Fibroblast of skin of left biceps (primary cell): ENCODE measurements at places on chromosomes 4 and X.

DNA sequence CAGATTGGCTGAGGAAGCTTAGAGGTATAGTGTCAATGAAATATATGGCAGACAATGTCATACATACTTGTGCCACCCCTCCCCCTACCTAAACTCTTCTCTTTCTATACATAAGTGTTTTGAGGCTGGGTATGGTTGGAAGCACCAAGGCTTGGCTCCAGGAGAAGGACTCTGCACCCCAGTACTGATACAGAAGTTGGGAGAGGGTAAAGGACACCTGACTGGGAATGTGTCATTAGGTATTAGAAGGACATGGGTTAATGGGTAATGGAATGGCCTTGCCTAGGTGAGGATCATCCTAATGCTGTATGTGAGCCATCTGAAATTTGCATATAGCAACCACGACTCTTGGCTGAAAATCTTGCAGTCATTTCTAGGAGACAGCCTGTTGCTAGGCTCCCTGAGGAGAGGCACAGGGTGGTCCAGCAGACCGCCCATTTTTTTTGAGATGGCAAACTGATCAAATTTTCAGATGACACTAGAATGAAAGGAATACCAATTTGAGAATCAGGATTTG, 26.8 kb upstream of the AP1S2 start:
- no peak for DNase-seq

DNA sequence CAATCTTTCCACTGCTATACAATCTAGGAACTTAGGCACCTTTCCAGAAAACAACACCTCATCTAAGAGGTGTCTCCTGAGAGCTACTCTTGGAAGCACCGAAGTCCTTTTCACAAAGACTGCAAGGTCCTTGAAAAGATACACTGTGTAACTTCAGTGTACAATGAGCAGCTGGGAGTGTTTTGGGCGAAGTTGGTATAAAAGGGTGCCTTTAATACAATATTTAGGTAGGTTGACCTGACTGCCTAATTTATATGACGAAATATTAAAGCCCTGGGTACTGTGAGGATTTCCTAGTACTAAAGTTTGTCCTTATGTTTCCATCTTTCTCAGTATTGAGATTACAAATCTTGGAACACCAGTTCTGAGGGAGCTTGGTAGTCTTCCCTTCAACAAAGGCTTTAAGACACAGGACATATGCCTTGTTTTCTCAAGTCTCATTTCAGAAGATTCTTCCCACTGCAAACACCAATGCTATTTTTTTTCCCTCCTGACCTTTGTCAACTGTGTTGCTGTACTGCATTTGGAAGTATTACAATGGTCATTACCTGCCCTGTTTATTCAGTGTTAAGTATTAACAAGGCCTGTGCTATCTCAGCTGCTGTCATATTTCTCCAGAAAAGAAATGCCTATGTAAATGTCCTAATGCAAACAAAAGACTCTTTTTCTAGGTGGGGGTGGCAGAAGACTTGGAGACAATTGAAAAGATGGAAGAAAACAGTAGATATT, 134.2 kb downstream of the MAML3 start:
- no peak for DNase-seq

- DNase-seq = no peak
These were observed 62.1 kb downstream of the CC2D2A start for GRCh38 chr4:15531792-15532191.

GRCh38 chr4:108651014-108651791, 804 bp downstream of the OSTC start:
- peak; percentile 39 for DNase-seq

DNA sequence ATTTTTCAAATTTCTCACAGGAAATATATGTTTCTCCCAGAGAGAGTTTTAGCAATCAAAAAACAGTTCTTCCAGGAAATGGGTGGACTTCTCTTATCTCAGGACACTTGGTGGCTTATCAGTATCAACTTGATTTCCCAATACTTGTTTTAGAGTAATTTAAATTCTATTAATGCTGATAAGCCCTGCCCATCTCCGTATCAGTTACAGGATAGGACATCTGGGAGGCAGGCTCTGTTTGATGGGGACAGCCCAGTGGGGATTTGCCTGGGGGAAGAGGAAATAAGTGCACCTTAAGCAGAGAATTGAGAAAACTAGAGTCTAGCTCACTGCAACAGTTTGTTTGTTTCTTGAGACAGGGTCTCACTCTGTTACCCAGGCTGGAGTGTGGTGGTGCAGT, 43.2 kb upstream of the PDGFRA start:
- no peak for DNase-seq

GRCh38 chrX:9285342-9285771, 179.5 kb upstream of the TBL1X start:
- DNase-seq = no peak

DNA sequence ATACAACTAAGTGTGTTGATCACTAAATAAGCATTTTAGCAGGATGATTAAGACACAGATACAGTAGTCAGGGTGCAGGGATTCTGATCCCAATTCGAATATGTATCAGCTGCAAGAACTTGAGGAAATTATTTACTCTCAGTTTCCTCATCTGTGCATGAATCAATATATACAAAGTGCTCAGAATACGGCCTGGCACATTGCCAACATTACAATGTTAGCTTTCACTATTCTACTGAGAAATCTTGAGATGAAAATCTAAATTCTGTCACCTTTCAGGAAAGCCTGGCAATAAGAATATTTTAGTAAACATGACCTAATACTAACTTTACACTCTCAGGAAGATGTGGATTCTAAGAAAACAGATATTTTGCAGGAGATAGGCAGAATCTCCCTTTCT, 1001.6 kb upstream of the IGFBP7 start:
- no peak for DNase-seq

- peak; percentile 89 for DNase-seq
These were observed 158.7 kb downstream of the SPRY1 start for GRCh38 chr4:123555233-123555806.

- DNase-seq = peak; percentile 25
These were observed 229.4 kb upstream of the GATB start for GRCh38 chr4:151990201-151990600.

- no peak for DNase-seq
These were observed 241.4 kb downstream of the FRMPD4 start for GRCh38 chrX:12379671-12380070.

DNA sequence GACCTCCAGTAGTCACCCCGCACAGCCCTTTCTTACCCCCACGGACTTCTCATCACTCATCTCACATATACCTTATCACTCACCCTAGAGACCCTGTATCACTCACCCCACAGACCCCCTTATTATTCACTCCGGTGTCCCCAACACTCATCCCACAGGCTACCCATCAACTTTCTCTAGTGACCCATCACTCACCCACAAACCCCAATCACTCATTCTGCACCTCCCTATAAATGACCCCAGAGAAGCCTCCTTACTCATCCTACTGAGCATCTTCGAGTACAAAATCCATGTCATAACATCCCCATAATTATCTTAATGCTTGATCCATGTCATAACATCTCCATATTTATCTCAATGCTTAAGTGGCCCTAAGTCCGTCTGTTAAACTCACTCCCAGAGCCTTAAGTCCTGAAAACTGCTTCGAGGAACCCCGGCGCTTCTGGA, 934 bp downstream of the ZNF41 start:
- no peak for DNase-seq

DNA sequence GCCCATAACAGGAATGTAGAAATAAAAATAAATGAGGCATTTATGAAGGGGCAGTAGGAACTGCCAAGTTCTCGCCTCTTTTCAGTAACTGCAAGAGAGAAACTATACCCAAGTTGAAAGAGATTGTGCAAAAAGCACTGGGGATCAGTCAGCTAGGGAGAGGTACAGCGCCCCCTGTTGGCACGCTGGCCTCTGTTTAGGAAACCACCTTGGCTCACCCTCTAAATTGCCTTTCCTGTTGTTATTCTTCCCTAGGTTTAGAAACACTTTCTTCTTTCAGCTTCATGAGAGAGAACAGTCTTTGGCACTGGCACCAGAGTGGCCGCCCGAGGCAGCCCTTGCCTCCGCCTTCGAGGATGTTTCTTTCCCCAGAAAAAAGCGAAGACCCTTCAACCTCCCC, 348.5 kb downstream of the MID1IP1 start:
- no peak for DNase-seq

GRCh38 chr4:150368667-150369066, 213.3 kb upstream of the MAB21L2 start:
- DNase-seq = no peak

DNA sequence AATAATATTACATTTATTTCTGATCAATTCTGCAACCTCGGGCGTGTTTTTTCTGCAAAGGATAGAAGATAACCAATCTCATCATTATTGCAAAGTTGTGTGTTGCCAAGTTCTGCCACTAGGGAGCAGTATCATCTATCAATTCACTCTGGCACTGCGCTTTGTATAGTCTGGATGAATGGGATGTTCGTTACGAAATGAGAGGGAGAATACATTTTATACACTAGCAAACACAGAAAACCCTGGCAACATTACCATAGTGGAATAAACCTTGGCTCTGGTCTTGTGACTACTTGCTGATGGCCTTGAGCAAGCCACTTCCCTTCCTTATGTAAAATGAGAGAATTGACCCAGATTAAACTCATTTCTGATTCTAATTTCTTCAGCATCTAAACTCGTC, 97.5 kb upstream of the ZNF518B start:
- peak; percentile 21 for DNase-seq

DNA sequence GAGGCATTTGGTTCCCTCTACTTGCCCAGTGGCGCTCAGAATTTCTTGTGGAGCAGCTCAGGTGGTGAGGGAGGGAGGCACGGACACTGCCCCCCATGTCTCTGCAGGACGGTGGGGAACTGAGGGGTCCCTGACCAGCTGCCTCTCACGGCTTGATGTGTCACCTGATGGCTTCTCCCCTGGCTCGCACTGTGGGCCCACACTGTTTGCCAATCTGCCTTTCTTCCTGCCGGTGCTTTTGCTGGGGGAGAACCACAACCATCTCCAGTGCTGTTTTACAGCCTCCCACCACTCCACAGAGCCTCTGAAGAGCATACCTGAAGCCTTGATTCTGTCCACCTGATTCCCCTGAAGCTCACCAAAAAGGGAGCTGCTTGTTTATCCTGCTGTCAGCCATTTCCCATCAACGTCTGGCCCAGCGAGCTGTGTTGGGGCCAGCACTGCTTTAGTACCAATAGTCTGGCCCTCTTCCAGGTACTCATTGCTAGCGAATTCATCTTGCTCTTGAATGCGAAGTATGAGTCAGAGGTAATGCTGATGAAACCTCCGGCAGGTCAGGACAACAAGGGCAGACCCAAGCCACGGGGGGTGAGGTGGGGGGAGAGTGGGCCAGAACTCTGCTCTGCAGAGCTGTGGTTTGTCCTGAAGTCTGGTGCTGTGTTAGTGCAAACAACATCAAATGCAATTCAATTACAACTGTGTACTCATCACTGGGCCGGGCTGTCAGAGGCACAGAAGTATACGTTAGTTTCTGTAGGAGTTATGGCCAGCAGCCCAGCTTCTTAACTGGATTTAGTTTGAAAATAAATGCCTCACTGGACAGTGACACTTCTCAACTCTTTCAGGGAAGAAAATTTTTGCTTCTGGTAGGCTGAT, 208.3 kb upstream of the JADE1 start:
- peak; percentile 95 for DNase-seq

- no peak for DNase-seq
These were observed 50.6 kb downstream of the ZNF157 start for GRCh38 chrX:47420962-47421361.

- DNase-seq = no peak
These were observed 447.5 kb upstream of the PITX2 start for GRCh38 chr4:111070390-111070789.

- peak; percentile 2 for DNase-seq
These were observed 269.3 kb downstream of the GPM6A start for GRCh38 chr4:175542786-175543185.

- DNase-seq = no peak
These were observed 33.7 kb upstream of the ADH6 start for GRCh38 chr4:99252746-99253145.

DNA sequence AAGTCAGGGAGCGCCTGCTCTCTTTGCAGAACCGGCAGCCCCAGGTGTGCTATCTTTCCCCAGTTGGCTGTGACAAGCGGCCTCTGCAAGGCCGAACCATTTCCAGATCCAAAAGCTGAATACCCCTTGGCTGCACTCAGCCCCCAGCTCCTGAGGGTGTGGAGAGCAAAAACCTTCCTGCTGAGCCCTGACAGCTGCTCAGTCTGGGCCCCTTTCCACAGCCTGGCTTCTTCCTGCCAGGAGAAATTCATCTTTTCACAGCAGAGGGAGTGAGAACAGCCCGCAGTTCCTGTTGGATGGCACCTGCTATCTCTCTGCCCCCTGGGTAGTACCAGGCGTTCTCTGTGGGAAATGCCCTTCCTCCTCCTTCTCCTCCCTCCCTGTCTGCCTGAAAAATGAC, 78.4 kb downstream of the DRD5 start:
- DNase-seq = no peak

GRCh38 chr4:70183940-70184246, 11.6 kb upstream of the ODAM start:
- no peak for DNase-seq

- DNase-seq = no peak
These were observed 6.8 kb downstream of the PPARGC1A start for GRCh38 chr4:23882976-23883531.

GRCh38 chrX:92213786-92214185, 434.6 kb downstream of the PCDH11X start:
- DNase-seq = no peak

GRCh38 chr4:123401271-123402120, 4.9 kb downstream of the SPRY1 start:
- no peak for DNase-seq

DNA sequence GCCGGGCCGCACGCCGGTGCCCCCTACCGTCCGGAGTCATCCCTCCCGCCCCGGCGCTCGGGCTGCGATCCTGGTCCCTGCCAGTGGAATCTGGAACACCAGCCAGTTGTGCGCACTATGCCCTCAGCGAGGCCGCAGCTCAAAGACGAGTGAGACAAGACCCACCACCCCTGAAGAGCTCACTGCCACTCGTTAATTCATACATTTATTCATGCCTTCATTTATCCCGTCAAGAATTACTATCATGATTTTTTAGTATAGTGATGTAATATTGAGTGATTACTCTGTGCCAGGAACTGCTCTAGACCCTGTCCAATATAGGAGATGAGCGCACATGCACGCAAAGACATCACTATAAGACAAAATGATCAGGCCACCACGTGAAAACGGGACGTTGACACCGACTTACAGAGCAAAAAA, 247 bp upstream of the PPA2 start:
- DNase-seq = peak; percentile 47

- no peak for DNase-seq
These were observed 97.1 kb downstream of the ENOX2 start for GRCh38 chrX:130805903-130806302.

- peak; percentile 43 for DNase-seq
These were observed 127.9 kb downstream of the KLHL8 start for GRCh38 chr4:87092389-87093141.

- DNase-seq = no peak
These were observed 69.4 kb downstream of the PDS5A start for GRCh38 chr4:39908284-39908683.

GRCh38 chr4:155510771-155511170, 134.0 kb upstream of the MAP9 start:
- no peak for DNase-seq

DNA sequence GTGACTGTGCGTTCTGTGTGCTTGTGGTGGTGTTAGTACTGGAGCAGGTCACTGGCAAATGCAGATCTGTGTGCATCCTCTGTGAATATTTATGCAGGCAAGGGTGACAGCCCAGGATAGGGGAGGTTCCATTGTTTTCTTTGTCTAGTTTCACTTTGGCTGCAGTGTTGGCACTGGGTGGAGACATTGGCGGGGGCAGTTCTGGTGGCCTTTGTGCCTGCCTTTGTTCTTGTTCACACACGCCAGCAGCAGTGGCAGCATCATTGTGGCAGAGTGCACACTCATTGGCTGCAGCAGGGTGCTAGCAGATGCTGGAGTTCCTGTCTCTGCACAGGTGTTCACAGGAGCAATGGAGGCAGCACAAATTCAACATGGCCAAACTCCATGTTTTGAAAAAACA, 495.3 kb downstream of the UBE2NL start:
- no peak for DNase-seq
